ENCODE measurements at places on chromosomes 1 and 21.

DNA sequence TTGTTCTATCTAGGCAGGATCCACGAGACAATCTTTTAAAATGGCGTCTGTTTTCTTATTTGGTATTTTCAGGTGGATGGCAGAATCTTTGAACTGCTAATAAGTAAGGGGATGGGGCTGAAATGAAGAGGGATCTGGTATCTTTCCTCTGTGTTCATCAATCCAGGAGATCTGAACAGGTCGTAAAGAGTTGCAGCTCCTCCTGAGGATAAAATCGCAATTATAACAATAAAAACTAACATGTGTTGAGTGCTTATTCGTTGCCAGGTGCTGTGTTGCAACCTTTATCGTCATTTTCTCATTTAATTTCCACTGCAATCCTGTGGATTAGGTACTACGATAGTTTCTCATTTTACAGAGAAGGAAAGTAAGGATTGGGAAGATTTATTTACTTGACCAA is 134.6 kb upstream of the DPYD start:
- DNase-seq: no peak

- DNase-seq: peak; percentile 98
Measured at GRCh38 chr1:27300341-27301051, 21.5 kb upstream of the TMEM222 start.

GRCh38 chr21:20424943-20425342 is 573.3 kb upstream of the NCAM2 start:
- DNase-seq: no peak

DNA sequence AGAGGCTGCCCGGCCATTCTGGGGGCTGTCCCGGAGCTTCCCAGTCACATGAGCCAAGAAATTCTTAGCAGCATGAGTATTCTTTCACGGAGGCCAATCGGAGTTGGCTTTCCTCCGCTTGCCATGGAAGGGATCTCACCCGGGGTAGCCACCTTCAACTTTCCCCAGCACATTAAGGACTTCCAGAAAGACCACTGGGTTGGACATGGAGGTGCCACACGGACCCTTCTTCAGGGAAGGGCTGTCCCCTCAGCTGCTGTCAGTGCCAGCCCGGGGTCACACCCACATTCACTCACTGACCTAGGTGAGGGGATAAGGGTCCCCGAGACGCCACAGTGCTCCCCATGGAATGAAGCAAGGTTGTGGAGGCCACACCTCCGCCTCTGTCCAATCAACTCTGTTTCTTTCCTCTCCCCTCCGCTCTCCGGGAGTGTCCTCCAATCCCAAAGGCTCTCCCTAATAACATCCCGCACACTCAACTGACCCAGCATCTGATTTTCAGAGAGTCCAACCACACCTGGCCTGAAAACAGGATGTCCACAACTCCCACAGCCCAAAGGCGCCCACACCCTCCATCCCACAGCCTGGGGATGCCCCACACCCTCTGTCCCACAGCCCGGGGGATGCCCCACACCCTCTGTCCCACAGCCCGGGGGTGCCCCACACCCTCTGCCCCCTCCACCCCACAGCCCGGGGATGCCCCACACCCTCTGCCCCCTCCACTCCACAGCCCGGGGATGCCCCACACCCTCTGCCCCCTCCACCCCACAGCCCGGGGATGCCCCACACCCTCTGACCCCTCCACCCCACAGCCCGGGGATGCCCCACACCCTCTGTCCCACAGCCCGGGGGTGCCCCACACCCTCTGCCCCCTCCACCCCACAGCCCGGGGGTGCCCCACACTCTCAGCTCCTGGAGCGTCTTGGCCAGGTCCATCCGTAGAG is 19.4 kb downstream of the RSPH1 start:
- DNase-seq: no peak

GRCh38 chr1:193697115-193697762 is 510.8 kb upstream of the B3GALT2 start:
- DNase-seq: no peak

- no peak for DNase-seq
Measured at GRCh38 chr1:79662596-79662995, 656.1 kb upstream of the ADGRL4 start.
